ENCODE measurements at places on chromosomes 2 and 18.
A peak's percentile ranks its signal among the peaks of the same experiment; 100 is the strongest.

DNA sequence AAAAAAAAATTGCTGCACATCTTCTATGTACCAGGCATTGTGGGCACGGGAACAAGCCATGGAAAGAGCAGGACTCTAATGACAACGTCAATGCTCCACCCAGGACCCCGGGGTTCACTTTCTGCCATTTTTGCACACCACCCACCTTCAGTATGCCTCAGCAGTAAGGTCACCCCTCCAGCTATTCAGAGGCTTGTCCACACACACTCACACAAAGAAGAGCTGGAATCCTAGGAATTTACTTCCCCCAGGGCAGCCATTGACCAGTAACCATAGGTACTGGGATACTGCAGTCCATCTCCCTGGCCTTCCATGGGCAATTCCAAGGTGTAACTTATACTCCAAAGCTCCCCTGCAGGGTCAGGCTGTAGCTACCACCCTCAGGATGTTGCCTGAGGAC is 170.8 kb downstream of the SUCLG1 start:
- no peak for DNase-seq

- DNase-seq: no peak
Measured at GRCh38 chr2:45119855-45120254, 110.6 kb upstream of the SIX2 start.

- peak; percentile 84 for DNase-seq
Measured at GRCh38 chr2:95207111-95207961, at the start of gene ZNF892. ZNF892 (plus strand) TSS chr2:95207521; CDS start chr2:95207816, 295 bp downstream.

GRCh38 chr2:54030396-54030741 is 59.6 kb upstream of the PSME4 start:
- no peak for DNase-seq

- DNase-seq: no peak
Measured at GRCh38 chr2:60331115-60331809, 222.2 kb downstream of the BCL11A start.

GRCh38 chr2:56531668-56532420 is 348.1 kb downstream of the CCDC85A start:
- DNase-seq: no peak

DNA sequence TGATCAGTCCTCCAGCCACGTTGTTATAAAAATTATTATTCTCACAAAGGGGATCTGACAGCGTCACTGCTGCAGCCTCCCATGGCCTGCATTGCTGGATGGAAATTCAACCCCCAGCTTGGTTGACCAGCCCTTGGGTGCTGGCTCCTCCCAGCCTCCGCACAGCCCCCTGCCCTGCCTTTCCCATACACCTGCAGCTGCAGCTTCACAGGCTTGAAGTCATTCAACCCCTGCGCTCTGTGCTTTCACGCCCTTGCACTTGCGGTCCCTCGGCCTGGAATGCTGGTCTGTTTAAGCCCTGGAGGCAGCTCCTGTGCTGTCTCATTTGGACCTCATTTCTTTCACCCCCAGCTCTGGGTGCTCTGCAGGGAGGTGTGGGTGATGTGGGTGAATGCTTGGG is 860 bp upstream of the CD8A start:
- no peak for DNase-seq

DNA sequence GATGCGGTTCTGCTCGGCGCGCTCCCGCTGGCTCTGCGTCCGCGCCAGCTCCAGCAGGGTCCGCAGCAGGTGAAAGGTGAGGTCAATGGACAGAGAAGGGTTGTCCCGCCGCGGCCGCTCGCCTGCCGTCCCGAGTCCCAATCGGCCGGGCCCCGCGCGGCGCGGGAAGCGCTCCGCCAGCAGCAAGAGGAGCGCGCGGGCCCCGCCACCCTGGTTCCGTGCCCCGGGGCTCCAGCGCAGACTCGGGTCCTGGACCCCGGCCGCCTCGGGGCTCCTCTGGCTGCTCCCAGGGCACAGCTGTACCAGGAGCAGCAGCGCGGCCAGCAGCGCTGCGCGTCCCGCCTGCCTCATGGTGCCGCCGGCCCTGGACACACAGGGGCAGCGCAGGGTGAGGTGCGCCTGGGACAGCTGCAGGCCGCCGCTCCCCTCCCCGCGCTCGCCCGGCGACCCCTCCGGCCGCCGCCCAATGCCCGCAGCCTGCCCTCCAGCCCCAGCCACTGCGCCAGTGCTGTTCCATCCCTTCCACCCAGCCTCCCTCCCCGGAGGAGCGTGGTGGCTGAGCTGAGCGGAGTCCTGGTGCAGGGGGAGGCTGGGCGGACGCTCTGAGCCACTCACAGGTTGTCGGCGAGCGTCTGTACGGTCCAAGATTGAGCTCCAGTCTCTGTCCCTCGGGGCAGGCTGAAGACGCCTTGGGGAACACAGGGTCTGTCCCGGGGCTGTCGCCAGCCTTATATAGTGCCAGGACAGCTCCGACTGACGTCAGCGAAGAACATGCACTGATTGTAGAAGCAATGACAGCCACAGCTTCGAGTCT is 493 bp downstream of the UCN start:
- no peak for DNase-seq

DNA sequence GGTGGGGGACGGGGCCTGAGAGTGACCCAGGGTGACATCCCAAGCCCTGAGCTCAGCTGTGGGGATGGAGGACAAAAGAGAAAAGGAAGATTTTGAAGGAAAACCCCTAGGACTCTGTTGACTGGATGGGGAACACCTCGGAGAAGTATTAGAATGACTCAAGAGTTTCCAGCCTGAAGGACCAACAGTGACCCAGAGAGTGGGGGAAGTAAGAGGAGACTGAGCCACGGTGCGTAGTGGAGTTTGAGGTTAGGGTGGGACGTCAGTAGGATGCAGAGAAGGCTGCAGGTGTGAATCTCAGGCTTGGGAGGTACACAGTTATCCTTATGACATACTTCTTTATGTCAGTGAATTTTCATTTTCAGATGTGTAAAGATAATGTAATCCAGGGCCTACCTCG is 119.5 kb downstream of the NCK2 start:
- no peak for DNase-seq

GRCh38 chr2:96756788-96757476 is 3.8 kb upstream of the CNNM4 start:
- peak; percentile 8 for DNase-seq

DNA sequence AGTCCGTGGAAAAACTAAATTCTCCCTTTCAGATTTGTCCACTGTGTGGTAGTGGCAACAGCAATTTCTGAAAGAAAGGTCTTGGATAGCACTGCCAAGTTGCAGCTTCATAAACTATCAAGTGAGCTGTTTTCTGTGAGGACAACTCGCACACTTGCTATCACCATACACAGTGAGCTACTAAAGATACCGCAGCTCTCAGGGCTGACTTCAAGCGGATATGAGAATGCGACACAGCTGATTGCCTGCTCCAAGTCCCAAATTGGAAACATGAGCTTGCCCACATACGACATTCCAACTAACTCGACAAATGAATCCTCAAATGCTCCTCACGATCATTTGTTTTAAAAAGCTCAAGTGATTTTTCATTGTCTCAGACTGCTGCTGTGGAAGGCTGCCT is 46.2 kb downstream of the E2F6 start:
- no peak for DNase-seq

- DNase-seq: no peak
Measured at GRCh38 chr2:31284107-31284506, 50.2 kb downstream of the EHD3 start.

DNA sequence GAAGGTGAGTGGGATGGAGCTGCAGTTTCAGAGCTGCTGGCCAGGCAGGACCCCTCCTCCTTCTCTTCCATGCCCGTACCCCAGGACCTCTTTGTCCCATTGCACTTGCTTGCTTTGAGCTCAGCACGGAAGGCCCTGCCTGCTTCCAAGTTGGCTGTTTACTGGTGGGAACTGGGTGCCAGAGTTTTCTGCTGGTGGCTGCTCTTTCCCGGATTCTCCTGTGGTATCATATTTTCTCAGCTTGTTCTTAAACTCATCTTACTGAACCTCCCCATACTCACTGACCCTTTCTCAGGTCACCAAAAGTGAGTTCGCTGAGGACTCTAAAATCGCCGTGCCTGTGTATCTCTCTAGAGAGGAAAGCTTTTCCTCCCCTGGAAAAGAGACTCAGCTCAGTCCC is 297.7 kb upstream of the TNP1 start:
- no peak for DNase-seq

- DNase-seq: no peak
Measured at GRCh38 chr18:74870950-74871349, 273.3 kb downstream of the ZNF407 start.

GRCh38 chr18:43571078-43571689 is 293.9 kb upstream of the SYT4 start:
- DNase-seq: peak; percentile 35

GRCh38 chr2:200761266-200761665 is 50.4 kb upstream of the BZW1 start:
- no peak for DNase-seq

DNA sequence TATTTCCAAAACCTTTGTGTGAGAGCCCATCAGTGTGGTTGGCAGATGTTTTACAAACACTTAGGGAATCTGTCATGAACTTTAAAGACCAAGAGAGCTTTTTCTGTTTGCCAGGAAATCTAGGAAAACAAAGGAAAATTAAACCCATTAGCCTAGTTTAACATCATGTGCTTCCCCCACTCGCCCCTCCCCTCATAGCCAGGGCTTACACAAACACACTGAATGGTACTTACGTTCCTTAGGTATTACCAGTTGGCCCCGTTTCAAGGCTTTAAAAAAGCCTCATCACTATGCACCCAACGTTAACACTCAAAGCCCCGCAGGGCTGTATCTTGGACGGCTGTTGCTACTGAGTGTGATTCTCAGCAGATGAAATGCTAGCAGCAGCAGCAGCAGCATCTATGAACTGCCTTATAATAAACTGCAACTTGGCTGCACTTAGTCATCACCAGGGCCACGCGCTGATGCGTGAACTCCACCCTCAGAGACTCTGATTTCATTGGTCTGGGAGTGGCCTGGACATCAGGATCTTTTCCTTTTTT is 20.1 kb upstream of the TTC39C start:
- no peak for DNase-seq

- no peak for DNase-seq
Measured at GRCh38 chr18:8660316-8660715, 45.0 kb upstream of the MTCL1 start.

- DNase-seq: peak; percentile 75
Measured at GRCh38 chr2:152432206-152432653, 97.3 kb downstream of the FMNL2 start.

DNA sequence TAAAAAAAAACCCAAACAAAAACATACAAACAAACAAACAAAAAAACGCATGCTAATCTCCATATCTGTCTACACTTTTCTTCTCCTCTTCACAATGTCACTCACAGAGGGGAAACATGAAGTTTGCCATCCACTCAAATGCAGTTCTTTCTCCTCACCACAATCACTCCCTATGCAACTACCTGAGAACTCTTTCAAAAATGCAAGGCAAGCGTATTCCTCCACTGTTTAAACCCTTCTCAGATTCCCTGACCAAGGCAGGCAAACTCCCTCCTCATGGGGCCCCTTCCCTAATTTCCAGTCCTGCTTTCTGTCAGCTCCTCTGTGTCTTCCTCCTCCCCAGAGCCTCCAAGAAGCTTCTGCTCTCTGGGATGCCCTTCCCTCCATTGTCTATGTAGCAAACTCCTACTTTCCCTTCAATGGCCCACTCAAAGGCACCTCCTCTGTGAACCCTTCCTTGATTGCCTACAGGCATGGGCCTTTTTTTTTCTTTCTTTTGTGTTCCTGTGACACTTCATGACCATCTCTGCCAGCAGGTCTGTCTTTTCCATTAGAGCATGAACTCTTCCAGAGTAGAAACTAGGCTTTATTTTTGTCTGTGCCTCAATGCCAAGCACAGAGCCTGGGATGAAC is 143.8 kb upstream of the SLC1A4 start:
- no peak for DNase-seq

- DNase-seq: peak; percentile 11
Measured at GRCh38 chr18:31684279-31685096, at the start of gene B4GALT6. B4GALT6 (minus strand) TSS chr18:31684581; CDS start chr18:31684426, 155 bp downstream.

DNA sequence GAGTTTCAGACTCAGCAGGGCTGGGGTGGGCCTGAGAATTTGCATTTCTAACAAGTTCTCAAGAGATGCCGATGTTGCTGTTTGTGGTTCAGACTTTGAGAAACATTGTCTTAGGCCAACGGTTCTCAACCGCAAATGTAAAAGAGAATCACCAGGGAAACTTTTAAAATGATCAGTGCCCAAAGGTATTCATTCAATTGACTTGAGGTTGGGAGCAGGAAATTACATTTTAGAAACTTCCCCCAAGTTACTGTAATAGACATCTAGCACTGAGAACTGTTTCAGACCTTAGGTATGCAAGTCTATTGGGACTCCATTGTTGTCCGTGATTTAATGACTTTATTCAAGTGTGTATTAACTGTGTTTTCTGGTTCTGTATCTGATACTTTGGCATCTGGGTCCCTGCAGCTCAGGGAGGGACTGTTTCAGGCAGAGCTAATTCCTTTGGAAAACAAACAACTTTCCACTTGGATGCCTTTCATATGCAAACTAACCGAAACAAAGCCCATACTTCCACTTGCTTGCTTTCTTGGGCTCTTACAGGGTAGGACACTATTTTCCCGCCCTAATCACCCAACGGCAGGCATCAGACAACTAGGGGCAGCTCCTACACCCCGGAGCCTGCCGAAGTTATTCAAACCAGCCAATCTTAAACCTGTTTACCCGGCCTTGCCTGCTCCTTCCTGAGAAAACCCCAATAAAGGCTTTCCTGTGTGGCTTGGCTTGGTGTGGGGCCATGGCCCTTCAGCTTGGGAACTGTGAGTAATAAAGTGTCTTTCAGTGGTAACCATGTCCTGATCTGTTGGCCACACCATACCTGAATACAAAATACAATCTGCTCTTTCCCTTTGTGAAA is 97.6 kb downstream of the POLE4 start:
- no peak for DNase-seq

DNA sequence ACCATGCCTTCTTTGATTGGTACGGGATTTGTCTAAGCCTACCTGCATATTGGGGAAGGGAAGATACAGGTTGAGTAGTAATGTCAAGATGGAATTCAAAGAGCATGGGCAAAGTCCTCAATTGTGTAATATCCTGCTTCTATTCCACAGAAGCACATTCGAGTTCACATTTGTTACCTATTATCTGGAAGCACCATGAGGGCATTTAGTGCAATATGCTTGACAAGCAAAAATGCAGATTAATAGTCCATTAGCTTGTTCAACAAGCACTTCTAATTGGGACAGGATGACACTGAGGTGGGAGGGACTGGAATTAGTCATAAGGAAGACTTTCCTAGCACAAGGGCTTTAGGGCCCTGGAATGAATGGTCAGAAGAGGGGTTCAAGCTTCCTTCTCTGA is 40.5 kb downstream of the MYO5B start:
- no peak for DNase-seq

GRCh38 chr18:55483266-55483871 is 104.6 kb downstream of the TCF4 start:
- no peak for DNase-seq

- no peak for DNase-seq
Measured at GRCh38 chr2:238102865-238103264, 2.7 kb downstream of the ESPNL start.

- DNase-seq: no peak
Measured at GRCh38 chr2:1864301-1864980, 120.1 kb upstream of the PXDN start.

- peak; percentile 3 for DNase-seq
Measured at GRCh38 chr18:715626-716025, 3.2 kb upstream of the ENOSF1 start.

- DNase-seq: no peak
Measured at GRCh38 chr2:62143696-62144095, 52.2 kb upstream of the B3GNT2 start.
